Amniotic stem cell (primary cell): ENCODE measurements at places on chromosomes 7 and 10.

- DNase-seq: no peak
Measured at GRCh38 chr7:75687246-75688088, 51.3 kb downstream of the HIP1 start.

DNA sequence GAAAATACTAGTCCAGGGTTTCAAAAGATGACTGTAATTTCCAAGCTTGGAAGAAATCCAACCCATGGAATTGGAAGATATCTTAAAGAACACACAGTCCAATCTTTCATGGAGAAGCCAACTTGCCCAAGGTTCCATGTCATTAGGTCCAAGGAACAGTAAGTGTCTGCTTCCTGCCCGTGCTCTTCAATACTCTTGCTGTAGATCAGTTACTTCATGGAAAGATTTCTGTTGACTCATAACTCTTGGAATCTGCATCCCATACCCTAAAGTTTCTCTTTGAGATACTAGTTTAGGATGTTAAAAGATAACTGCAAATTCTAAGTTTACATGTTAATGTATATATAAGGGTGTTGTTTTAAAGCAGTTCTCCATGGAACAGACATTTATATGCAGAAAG lies 127.9 kb upstream of the SLC13A1 start:
- DNase-seq: no peak

DNA sequence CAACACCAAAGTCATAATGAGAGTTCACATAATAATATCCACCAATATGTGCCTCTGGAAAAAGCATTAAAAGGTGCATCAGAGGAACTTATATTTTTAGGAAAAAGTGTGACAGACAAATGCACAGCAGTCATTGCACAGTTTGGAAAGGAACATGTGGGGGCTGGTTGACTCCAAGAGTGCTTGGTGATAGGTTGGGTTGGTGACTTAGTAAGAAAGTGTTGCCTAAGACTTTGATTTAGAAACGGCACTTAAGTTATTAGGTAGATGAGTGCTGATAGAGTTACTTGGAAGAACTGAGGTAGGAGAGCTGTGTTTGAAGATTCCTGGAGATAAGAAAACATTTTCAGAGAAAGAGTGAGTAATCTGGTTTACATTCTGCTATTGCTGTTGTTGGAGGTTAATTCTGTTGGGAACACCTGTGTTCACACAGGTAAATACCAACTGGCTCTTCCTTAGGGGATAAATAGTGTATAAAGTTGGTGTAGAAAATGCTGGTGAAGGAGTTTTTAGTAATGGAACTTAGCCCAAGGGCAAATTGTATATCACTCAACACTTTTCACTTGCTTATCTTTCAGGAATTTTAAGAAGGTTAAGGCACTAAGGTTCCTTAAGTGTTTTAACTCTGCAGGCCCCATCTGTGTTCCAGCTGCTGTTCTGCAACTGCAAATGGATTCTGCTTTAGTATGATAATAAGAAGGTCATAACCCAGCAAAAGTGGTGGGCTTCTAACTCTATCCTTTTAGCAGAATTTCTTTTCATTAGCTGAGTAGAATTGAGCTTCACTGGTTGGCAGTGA lies 196.1 kb downstream of the NSUN6 start:
- no peak for DNase-seq

GRCh38 chr7:105017657-105018365 lies 3.8 kb downstream of the KMT2E start:
- no peak for DNase-seq

DNA sequence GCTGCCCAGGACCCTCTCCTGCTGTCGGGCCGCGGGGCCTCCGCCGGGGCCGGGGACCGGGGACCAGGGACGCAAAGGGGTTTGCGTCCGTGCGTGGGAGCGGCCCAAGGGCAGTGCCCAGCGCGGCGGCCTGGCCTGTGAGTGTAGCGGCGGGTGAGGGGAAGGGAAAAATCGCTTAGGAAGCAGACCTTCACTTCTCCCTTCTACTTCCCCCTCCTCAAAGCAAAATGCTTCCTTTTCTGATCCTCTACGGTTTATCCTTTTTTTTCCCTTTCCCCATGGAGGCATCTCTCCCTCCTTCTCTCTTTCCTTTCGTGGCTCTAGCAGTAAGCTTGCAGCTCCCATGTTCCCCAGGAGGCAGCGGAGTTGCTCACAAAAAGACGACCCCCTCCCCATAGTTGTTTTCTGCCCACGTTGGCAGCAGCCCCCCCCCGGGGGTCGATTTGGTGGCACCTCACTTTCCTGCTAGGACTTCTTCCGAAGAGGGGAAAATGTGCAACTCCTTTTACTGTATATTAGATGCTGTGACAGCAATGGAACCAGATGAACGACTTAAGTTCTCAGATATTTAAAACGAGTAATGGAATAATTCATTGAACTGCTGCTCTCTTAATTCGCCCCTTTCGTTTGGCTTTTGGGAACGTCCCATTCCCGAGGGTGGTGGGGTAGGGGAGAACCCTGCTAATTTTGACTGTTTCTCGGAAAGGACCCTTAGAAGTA lies 724 bp downstream of the CAPZA2 start:
- no peak for DNase-seq

DNA sequence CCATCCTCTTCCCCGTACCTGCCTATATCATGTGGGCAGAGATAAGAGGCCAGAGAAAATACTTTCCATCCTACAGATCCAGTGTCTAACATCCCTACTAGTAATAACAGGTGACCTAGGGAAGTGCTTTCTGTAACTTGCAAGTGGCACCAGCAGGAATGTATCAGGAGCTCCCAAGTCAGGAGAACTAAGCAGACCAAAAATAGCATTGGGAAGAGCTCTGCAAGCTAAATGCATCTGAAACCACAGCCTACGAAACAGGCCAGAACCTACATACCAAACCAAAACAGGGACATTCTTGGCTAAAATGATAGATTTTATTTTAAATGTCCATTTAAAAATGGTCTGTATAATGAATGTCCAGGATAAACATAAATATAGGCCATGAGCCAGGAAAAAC lies 680.8 kb downstream of the PHTF2 start:
- no peak for DNase-seq

- no peak for DNase-seq
Measured at GRCh38 chr7:67724435-67724834, 727.8 kb downstream of the TYW1 start.

DNA sequence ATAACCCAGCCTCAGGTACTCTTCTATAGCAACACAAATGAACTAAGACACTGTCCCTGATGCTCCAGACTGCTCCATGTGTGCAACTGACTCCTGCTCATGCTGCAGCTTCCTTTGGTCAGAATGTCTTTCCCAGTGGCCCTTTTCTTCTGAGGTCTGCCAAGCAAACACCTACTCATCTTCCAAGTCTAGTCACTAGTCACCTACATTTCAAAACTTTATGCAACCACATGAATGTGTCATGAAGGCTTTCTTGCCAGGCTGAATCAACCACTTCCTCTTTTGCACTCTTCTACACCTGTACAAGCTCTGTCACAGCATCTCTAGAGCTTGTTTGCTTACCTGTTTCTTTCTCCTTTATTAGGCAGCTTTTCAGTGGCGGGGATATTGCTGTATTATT lies 75.8 kb downstream of the LSMEM1 start:
- DNase-seq: no peak

GRCh38 chr7:71504697-71505441 lies 372.9 kb downstream of the GALNT17 start:
- DNase-seq: no peak

- peak; percentile 57 for DNase-seq
Measured at GRCh38 chr10:31947144-31947926, 18.7 kb upstream of the ARHGAP12 start.

DNA sequence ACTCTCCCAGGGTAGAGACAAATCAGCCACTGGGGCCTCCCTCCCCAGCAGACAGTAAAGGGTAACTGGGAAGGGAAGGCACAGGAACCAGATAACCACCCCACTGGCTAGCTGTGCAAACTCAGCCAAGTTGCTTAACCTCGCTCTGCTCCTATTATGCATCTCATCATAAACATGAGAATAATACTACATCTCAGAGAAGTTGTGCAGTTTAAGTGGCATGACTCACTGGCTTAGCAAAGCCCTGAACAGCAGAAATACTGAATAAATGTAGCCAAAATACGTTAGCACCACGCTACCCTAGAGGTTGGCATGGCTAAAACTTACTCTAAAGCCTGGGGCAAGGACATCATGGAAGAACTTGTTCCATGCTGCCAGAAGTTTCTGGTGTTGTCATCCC lies 128.1 kb upstream of the ANK3 start:
- no peak for DNase-seq

DNA sequence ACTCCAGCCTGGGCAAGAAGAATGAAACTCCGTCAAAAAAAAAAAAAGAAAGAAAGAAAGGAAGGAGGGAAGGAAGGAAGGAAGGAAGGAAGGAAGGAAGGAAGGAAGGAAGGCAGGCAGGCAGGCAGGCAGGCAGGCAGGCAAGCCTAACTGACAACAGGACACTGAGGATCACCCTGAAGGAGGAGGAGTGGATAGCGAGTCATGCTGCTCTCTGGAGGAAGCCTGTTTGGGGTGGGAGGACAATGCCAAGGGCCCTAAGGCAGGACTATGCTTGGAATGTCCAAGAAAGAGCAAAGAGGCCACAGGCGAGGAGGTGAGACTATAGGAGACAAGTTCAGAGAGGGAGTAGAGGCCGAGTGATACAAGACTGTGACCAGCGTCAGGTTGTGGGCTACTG lies 107.0 kb upstream of the PARD3 start:
- no peak for DNase-seq

GRCh38 chr10:95552679-95553342 lies 8.4 kb downstream of the SORBS1 start:
- no peak for DNase-seq

DNA sequence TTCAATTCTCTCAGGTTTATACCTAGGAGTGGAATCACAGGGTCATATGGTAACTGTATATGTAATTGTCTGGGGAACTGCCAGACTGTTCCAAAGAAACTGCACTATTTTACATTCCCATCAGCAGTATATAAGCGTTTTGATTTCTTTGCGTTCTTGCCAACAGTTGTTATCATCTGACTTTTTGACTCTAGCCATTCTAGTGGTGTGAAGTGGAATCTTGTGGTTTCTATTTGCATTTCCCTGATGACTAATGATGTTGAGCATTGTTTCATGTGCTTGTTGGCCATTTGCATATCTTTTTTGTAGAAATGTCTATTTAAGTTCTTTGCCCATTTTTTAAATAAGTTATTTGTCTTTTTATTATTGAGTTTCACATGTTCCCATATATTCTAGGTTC lies 44.3 kb upstream of the ZC3HAV1 start:
- DNase-seq: no peak

DNA sequence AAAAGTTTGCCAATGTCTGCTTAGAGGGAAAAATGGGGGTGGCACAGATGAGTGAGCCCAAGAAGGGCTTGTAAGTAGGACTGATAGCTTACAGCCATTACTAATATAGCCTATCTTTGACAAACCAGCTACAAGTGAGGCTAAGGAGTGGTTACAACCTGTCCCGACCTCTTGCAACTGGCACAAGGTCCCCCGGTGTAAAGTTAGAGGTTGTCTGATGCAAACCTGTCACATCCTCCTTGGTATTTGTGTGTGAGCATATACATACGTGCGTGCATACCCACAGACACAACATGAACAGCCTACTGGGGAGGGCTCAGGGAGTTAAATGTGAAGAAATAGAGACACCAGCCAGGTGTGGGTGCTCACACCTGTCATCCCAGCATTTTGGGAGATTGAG lies 14.6 kb downstream of the ADAP1 start:
- DNase-seq: no peak

GRCh38 chr7:108294595-108294994 lies 161.6 kb downstream of the NRCAM start:
- DNase-seq: no peak

GRCh38 chr10:78813526-78813925 lies 255.2 kb upstream of the ZMIZ1 start:
- no peak for DNase-seq

GRCh38 chr10:69731184-69731583 lies 70.5 kb upstream of the COL13A1 start:
- no peak for DNase-seq

DNA sequence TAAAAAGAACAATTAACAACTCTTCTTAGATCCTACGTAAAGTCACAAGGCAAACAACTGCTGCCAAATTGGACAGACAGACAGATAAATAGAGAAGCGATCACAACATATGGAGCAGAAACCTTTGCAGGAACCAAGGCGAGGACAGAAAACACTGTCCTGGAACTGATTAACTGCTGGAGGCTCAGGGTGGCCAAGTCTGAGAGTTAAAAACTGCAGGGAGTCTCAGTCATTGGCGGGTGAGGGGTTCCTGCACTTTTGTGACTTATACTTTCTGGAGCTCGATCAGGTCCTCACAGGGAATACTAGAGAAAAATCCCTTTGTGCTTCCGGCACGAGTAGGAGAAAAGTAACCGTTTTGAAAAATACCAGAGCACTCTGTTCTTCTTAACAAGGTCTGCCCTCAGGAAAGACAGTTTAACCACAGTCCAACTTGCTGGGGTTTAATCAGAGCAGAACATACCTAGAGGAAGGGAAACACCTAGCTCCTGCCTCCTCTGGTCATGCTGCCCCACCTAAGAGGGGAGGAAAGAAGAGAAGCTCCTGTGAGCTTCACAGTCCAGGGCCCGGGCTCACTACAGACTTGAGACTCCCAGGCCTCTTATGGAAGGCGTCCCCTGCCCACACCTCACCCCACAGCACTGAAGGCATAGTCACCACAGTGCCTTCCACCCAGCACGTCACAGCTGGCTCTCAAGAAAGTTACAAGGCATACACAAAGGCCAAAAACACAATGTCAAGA lies 74.9 kb downstream of the LARP4B start:
- no peak for DNase-seq

DNA sequence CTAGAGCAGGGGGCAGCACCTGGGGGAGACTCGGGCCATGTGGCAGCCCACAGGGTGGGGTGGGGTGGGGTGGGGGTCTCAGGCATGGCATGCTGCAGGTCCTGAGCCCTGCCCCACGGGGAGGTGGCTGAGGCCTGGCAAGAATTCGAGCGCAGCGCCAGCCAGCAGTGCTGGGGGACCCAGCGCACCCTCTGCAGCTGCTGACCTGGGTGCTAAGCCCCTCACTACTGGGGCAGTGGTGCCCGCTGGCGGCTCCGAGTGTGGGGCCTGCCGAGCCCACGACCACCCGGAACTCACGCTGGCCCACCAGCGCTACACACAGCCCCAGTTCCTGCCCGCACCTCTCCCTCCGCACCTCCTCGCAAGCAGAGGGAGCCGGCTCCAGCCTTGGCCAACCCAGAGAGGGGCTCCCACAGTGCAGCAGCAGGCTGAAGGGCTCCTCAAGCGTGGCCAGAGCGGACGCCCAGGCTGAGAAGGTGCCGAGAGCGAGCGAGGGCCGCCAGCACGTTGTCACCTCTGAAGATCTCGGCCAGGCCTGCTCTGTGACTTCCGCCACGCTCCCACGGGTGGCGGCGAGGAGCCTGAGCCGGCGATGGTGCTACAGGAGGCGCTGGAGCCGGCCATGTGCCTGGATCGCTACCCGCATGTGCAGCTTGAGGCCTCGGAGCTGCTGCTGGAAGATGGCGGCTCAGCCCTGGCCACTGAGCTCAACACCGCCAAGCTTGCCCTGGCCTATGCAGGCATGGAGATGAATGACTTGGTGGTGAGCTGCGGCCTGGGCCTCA lies 145.1 kb upstream of the C7orf33 start:
- no peak for DNase-seq

GRCh38 chr10:28587270-28587969 lies 54.5 kb downstream of the WAC start:
- no peak for DNase-seq

- no peak for DNase-seq
Measured at GRCh38 chr7:81685270-81685868, 84.5 kb downstream of the HGF start.
